ENCODE measurements at places on chromosomes 1 and 21.

GRCh38 chr1:36343651-36344394, 20.4 kb upstream of the EVA1B start:
- DNase-seq: no peak

- no peak for DNase-seq
These were observed 71.6 kb upstream of the RUNX1 start for GRCh38 chr21:35120631-35121180.

GRCh38 chr21:16578912-16579311, 849.1 kb downstream of the USP25 start:
- no peak for DNase-seq

GRCh38 chr1:1215080-1215676, 1.2 kb upstream of the TNFRSF4 start:
- peak; percentile 35 for DNase-seq

DNA sequence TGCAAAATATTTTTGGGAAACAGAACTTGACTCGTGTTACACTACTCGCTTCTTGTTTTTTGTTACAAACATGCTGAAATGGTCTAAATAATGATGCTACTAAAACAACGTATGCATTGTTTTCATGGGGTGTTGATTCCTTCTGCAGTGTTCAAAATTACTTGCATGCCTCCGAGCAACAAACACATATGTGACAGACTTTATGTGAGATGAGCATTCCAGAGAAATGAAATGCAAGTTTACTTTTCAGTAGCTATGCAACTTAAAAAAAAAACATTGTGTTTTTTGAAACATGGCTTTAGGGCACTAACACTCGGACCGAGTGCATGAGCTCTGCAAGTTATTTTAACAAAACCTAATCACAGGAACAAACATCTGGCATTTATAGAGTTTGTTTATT, 84.8 kb downstream of the CAMTA1 start:
- DNase-seq: no peak

DNA sequence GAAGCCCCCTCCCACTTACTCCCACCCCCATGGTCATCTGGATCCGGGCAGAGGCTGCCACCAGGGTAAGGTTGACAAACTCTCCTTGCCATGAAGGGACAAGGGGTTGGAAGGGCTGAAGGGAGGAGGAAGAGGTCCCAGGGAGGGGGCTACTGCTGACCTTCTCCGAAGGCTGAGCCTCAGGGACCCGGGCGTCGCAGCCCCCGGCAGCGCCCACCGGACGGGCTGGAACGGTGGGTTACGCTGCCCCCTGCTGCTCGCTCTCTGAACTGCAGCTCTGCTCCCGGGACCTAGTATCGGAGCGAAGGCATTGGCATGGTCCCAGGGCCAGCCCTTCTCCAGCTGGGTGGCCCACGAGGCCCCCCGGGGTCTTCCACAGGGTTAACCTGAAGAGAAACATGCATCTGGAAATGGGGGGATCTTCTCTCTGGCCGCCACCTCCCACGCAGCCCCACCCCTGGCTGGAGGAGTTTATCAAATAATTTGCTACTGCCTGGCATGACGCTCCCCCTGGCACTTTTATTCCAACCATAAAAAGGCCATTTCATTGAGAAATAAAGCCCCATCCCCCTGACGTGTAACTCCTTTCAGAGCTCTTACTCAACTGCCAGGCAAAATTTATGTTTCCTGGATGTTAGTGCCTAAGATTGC, 70.4 kb upstream of the TARDBP start:
- peak; percentile 78 for DNase-seq

All from stimulated activated CD4-positive, alpha-beta T cell treated with anti-CD3 and anti-CD28 coated beads, Interleukin-2, amount 100 ng/mL, for 24 hours (primary cell).